Small intestine (tissue), 16 donors: ENCODE measurements at places on chromosomes 3 and 15.

GRCh38 chr3:129453732-129454131 lies 13.7 kb downstream of the IFT122 start:
- H3K27ac ChIP-seq = no peak overlapping the region
- no peaks in the 10 kb centered on the region for H3K4me1 ChIP-seq
- no peak for DNase-seq
- no peaks in the 10 kb centered on the region for H3K27me3 ChIP-seq
- peaks cover 31% of the 10 kb centered on the region for H3K36me3 ChIP-seq

GRCh38 chr3:5390936-5391625 lies 203.6 kb downstream of the EDEM1 start:
- no peaks in the 10 kb centered on the region for H3K4me1 ChIP-seq
- no peak overlapping the region for H3K27ac ChIP-seq
- H3K36me3 ChIP-seq = no peaks in the 10 kb centered on the region
- no peak overlapping the region for H3K4me3 ChIP-seq

GRCh38 chr3:136974670-136975069 lies 16.9 kb downstream of the IL20RB start:
- no peak for DNase-seq
- H3K27ac ChIP-seq = no peak overlapping the region
- no peak overlapping the region for H3K4me3 ChIP-seq
- no peaks in the 10 kb centered on the region for H3K4me1 ChIP-seq

DNA sequence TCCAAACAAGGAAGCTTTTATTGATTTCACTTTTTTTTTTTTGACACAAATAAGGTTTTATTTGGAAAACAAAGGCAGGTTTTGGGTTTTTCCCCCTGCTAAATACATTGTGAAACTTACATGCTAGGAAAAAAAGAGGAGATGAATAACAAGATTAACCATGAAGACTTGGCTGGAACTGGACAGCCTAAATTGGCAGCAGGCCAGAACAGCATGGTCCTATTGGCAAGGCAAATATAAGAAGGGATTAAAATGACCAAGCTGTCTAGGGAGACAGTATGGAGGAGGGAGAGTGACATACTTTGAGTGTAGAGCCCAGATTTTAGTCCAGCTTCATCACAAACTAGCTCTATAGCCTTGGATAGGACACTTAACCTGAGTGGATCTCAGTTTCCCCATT lies 63.9 kb upstream of the BBX start:
- DNase-seq = no peak
- H3K36me3 ChIP-seq = no peaks in the 10 kb centered on the region
- no peaks in the 10 kb centered on the region for H3K27me3 ChIP-seq
- no peaks in the 10 kb centered on the region for H3K4me1 ChIP-seq

DNA sequence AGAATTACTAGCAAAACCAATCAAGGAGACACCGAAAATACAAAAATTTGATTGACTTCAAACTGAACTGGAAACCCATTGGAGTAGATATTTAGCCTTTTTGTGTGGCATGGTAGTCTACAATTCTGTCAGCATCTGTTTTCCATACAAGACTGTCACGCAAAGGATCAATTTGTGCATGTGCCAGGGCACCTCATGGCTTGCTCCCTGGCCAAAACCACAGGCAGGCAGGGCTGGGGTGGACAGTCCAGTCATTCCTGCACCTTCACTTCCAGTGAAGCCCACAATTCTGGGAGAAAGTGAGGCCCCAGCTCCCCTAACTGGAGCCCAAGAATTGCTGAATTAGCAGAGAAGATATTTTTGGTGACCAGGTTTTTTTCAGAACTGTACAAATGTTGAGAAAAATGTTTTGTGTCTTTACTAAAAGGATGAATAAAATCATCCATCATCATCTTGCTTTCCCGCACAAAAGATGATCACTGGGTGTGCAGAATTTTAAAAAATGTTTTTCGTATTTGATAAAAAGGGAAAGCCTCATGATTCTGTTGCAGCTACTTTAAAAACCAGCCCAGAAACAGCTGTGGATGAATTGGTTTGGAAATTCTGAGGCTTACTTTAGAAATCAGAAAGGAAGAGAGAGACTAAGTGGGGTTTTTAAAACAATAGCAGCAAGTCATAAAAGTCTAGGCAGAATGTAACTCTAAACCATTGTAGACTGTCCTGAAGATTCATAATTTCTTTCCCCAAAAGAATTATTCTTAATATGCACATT lies 86.4 kb downstream of the PCCB start:
- no peak overlapping the region for H3K27ac ChIP-seq
- no peak overlapping the region for H3K4me3 ChIP-seq
- no peaks in the 10 kb centered on the region for H3K4me1 ChIP-seq
- no peak for DNase-seq
- peaks cover 5% of the 10 kb centered on the region for H3K36me3 ChIP-seq

DNA sequence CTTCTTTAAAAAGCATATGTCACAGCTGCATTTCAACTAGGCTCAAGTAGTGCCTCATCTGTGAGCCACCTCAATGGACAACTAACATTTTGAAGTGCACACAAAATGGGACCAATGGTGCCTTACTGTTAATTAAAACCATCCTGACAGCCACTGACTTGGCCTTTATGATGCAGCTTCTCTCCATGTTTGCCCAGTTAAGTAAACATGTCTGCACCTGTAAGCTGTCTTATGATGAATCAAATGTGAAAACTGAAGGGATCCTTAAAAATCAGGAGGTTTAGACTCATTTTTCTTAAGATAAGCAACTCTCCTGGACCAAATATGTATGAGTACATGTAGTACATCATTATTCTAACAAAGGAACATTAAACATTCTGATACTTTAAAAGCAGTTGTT lies 861.6 kb downstream of the ROBO1 start:
- no peaks in the 10 kb centered on the region for H3K27me3 ChIP-seq
- no peaks in the 10 kb centered on the region for H3K36me3 ChIP-seq
- H3K27ac ChIP-seq = no peak overlapping the region

- no peak for DNase-seq
- H3K4me1 ChIP-seq = no peaks in the 10 kb centered on the region
- H3K27ac ChIP-seq = no peak overlapping the region
Observed at GRCh38 chr3:188338086-188338485, 184.1 kb downstream of the LPP start.

- no peak for DNase-seq
- no peak overlapping the region for H3K4me3 ChIP-seq
- H3K36me3 ChIP-seq = no peaks in the 10 kb centered on the region
- no peaks in the 10 kb centered on the region for H3K4me1 ChIP-seq
- peak overlapping the region; percentile 33 for H3K27ac ChIP-seq
- peaks cover 2% of the 10 kb centered on the region for H3K27me3 ChIP-seq
Observed at GRCh38 chr15:65326117-65326526, 21.6 kb downstream of the RNU5B-1 start.

DNA sequence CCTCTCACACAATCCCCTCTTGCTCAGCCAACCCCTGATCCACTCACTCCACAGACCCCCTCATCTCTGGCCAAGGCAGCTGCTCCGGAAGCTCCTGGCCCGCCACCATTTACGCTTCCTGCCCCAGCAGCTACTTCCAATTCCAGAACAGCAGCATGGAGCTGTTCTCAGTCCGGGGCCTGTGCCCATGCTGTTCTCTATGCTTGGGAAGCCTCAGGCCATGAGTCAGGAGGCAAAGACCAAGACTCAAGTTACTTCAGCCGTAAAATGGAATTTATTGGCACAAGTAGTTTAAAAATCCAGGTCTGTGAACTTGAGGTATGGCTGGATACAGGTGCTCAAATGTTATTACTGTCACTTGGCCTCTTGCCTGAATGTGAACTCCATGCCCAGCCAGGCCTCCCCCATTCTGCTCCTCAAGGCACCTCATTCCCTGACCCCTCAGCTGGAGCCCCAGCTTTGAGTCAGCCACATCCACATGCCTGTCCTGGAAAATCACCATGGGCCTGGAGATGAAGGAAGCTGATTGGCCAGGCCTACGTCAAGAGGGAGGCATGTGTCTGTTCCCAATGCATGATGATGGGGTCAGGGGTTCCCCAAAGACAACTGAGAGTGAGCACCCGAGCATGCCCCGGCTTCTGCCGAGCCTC lies 31.4 kb upstream of the CACNA2D2 start:
- H3K27me3 ChIP-seq = no peaks in the 10 kb centered on the region
- no peak overlapping the region for H3K4me3 ChIP-seq
- no peaks in the 10 kb centered on the region for H3K36me3 ChIP-seq
- DNase-seq = no peak
- H3K27ac ChIP-seq = no peak overlapping the region
- H3K4me1 ChIP-seq = peaks cover 20% of the 10 kb centered on the region
